ENCODE measurements at places on chromosomes 3 and 15.

GRCh38 chr15:86413191-86413590, 333.5 kb downstream of the AGBL1 start:
- DNase-seq: no peak

DNA sequence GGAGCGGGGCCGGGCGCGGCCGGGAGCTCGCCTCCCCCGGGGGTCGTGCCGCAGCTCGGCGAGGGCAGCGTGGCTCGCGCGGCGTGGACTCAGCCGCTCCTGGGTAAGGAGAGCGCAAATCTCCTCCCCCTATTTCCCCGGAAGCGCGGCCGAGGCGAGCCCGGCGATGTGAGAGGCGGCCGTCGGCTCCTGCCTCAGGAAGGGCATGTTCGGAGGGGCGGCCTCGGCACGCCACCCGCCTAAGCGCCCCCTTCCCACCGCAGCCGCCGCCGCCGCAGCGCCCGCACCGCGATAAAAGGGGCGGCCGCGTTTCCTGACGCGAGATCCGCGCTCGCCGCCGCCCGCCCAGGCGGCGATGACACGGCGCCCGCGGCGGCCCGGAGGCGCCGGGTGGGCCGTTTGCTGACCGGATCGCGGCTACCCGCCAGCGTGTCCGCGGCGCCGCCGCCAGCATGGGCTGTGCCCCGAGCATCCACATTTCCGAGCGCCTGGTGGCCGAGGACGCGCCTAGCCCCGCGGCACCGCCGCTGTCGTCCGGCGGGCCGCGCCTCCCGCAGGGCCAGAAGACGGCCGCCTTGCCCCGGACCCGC, at the start of gene PDE8A:
PDE8A (plus strand) TSS at position 146 of the 590 bp plus-strand sequence; CDS start at position 453, 307 bp downstream.
- DNase-seq: peak; percentile 43

GRCh38 chr15:37618353-37618752, 316.1 kb upstream of the TMCO5A start:
- DNase-seq: no peak

GRCh38 chr3:135895734-135896121, 69.8 kb upstream of the PPP2R3A start:
- DNase-seq: no peak

GRCh38 chr15:78225783-78226541, 8.4 kb downstream of the ACSBG1 start:
- DNase-seq: no peak

- peak; percentile 86 for DNase-seq
Observed at GRCh38 chr3:127135241-127136023, 57.5 kb upstream of the PRR23E start.
